Effector CD8-positive, alpha-beta T cell (primary cell): ENCODE measurements at places on chromosomes 2 and 18.

- DNase-seq, result no peak
Observed at GRCh38 chr2:33250417-33251029, 225.9 kb upstream of the RASGRP3 start.

- no peak for DNase-seq
Observed at GRCh38 chr18:39596221-39596620, 2030.6 kb upstream of the CELF4 start.

- DNase-seq, result no peak
Observed at GRCh38 chr2:238845583-238846377, 2.1 kb upstream of the TWIST2 start.

DNA sequence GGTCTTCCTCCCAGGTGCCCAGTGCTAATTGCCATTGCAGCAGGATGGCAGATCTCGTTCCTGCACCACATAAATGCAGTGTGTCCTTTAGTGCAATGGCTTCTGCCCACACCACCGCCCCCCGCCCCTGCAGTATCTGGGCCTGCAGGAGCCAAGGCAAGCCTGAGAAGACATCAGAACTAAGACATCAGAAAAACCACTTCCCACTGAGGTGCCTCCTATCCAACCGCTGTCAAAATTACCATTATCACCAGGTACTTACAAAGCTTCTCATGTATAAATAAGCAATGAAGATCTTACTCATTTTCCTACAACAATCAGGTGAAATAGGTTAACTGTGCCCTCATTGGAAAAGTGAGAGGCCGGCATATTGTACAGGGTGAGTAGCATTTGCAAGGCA lies 228.8 kb downstream of the FBXO15 start:
- no peak for DNase-seq

GRCh38 chr2:112161431-112162145 lies 23.4 kb downstream of the FBLN7 start:
- no peak for DNase-seq

DNA sequence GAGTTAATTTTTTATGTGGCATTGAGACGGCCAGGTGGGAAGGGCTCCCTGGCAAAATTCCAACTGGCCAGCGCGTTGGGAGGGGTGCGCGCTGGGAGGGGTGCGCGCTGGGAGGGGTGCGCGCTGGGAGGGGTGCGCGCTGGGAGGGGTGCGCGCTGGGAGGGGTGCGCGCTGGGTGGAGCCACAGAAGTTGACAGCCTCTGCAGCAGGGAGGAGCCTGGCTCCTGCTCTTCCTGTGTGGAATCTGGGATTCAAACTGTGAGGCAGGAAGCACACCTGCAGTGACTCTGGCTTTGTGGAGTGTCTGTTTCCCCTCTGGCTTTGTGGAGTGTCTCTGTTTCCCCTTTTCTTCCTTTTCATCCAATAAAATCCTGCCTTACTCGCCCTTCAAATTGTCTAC lies 147.9 kb upstream of the CBLN2 start:
- DNase-seq, result no peak

GRCh38 chr2:103667335-103667884 lies 905.6 kb downstream of the TMEM182 start:
- DNase-seq, result no peak

DNA sequence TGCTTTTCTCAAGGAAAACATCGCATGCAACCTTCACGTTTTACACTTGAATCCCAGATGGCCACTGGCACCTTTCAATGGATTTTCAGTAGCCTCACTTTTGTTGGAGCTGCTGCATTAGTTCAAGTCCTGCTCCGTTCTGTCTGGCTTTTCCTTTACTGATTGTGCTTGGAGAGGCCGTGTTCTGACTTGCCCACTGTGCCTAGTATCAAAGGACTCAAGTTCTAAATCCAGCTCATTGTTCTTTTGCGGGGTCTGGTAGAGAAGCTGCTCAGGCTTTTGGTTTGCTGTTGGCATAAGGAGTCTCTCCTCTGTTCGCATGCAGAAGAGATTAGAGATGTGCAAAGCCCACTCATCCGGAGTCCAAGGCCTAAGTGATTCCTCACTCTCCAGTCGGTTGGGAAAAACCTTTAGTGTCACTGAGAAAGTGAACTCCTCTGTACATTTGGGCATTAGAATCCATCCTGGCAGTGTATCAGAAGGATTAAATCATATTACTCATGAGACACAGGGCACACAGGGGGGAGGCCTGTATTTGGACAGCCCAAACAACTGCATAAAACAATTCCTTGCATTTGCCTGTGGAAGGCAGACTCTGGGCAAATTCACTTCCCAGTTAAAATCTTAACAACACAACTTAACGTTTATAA lies 69.7 kb downstream of the NCK2 start:
- DNase-seq, result no peak

- no peak for DNase-seq
Observed at GRCh38 chr2:99487906-99488305, 1.9 kb downstream of the REV1 start.

DNA sequence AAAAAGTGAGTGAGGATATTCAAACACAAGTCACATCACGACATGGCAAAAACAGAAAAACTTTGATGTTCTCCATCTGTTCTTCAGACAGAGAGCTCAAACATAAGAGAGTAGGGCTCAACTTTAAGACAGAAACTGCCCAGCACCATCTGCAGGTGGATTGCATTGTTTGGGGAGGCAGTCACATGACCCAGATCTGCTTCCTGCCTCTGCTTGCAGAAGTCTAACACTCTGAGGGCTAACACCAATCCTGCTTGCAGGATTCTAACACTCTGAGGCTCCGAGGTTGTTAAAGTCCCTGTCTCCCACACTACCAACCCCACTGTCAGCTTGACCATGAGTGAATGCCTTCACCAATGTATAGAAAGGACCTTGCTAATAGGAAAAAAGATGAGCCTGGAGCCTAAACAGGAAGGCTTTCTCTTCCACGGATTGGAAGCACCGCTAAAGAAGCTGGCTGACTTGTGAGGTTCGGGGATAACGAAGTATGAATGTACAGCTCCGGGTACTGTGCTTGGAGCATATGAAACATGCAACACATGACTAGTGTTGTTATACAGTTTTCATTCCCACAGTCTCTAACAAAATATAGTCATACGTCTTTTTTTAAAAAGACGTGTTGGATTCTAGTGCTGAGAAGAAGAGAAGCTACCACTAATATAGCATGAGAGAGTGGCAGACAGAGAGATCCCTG lies 176.6 kb upstream of the CREB1 start:
- DNase-seq, result no peak

DNA sequence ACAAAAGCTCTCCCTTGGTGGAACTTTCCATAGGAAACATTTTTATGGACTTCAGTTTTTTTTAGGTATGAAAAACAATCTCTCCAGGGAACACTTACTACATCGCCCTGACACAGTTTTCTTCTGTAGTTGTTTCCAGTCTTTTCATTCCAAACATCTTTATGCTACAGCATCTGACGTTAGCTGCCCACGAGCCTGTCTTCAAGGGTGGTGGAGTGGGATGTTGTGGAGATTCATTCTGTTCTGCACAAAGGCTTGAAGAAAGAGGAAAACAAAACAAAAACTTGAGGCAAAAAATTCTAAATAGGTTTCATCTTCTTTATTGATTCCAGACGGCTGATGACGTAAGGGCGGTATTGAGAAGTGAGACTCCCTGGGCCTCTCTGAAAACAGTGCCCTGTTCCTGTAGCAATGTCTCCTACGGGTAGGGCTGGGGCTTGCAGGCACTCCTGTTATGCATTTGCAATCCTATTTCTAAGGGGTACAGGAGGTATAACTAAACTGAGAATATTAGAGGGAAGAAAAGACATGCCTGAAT lies 375.0 kb downstream of the RNF144A start:
- DNase-seq, result no peak

DNA sequence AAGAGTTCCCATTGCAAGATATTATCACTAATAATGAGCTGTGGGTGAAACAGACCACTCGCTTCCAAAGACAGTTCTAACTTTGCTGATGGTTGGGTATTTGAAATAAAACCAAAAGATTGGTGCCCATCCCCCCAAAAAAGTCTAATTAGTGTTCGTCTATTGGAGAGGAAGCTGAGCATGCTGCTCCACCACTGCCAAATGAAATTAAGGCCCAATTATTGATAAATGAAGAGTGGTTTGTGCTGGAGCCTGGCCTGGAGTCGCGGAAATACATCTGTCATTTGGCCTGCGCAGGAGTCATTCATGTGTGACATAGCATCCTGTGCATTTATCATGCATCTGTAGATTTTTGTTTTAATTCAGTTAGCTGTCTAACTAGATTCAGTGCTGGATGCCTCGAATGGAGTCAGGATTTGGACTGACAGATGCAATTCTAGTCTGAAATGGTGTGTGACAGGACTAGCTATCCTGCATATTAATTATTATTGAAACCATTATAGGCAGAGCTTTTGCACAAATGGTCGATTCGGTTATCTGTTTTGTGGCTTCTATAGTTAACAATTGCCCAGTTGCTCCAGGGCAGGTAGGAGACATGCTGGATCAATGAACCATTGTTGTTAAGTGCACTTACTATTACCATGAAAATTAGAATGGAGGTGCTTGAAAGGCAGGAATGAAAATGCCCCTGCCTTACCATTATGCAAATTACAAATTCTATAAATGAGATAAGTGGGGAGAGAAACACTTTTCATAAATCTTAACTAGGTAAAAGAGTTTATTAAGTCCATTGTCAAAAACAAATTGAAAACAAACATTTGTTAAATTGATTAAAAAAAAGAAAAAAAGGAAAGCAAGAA lies 450.4 kb upstream of the TCF4 start:
- DNase-seq, result no peak

DNA sequence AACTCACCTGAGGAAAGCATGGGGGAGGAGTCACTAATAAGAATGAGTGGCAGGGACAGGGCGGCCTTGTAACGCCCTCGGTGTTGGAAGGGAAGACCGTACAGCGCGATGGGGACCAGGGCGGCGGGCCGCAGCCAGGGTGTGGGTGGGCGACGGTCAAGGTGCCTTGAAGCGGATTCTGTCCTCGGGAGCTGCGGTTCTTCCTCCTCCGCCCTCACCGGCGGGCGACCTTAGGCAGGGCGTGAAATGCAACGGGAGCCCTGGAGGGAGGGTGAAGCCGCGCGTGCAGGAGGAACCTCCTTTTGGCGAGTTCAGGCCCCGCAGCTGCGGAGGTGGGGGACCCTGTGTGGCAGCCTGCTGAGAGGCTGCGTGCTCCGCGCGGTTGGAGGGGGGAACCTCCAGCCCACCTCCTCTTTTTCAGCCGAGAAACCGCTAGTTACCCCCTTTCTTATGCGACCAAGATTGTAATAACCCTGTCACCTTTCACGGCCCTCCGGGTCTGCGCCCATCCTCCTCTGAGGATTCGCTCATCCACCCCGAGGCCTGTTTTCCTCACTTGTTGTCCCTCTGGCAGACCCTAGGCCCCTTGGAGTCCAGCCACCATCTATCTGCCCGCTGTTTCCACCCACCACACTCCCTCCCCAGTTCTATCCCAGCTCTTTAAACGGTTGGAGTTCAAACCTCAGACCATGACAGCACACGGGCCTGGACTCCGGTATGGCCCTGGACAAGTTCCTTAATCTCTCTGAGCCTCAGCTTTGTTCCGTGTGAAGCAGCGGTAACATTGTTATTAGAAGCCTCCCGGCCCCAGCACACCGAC lies 823 bp upstream of the RNU2-63P start:
- peak; percentile 52 for DNase-seq

DNA sequence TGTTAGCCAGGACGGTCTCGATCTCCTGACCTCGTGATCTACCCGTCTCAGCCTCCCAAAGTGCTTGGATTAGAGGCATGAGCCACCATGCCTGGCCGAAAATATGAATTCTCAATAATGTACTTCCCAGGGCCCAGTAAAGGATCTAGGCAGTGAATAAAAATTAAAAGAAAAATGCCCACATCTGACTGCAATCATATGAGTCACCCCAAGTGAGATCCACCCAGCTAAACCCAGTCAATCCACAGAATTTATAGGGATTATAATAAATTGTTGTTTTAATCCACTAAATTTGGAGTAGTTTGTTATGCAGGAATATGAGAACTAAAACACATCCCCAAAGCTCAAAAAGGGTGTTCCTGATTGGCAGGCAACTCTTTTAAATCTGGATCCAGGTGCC lies 93.5 kb upstream of the STK39 start:
- DNase-seq, result no peak

- DNase-seq, result no peak
Observed at GRCh38 chr2:207064128-207064690, 101.5 kb downstream of the KLF7 start.

- no peak for DNase-seq
Observed at GRCh38 chr18:11259469-11260150, 110.2 kb upstream of the PIEZO2 start.

GRCh38 chr2:9652898-9653479 lies 22.2 kb upstream of the YWHAQ start:
- no peak for DNase-seq

- no peak for DNase-seq
Observed at GRCh38 chr2:173658946-173659371, 304.3 kb downstream of the CDCA7 start.

GRCh38 chr2:241997017-241997416 lies 127.5 kb downstream of the RTP5 start:
- no peak for DNase-seq

GRCh38 chr18:10420561-10421352 lies 33.7 kb upstream of the APCDD1 start:
- DNase-seq, result no peak

DNA sequence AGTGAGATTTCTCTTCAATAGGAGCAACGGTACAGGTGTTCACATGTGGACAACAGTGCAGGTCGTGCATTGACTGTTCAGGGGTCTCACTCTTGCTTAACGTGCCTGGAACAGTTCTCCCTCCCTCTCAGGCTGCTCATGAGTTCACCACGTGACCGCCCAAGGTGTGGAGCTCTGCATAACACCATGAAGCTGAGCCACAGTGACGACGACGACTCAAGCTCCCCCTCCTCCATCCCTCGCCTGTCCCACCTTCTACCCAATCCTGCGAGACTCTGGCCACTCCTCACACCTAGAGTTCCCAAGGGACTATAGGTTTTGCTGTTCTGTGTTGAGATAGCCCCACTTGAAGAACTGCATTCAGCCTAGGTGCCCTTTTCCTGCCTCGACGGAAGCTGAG lies 42.8 kb downstream of the STK25 start:
- DNase-seq, result no peak

DNA sequence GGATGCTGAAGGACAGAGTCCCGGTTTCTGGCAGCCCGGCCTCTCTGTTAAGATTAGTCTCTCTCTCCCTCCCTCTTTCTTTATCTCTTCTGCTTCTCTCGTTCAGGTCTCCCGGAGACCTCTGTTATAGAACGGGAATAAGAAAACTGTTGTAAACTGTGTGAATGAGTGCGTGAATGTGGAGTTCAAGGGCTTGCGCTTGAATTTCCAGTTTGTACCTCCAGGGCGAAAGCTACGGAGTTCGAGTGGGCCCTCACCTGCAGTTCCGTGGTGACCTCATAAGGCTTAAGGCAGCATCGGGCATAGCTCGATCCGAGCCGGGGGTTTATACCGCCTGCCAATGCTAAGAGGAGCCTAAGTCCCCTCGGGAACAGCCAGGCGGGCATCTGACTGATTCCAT lies 26.4 kb downstream of the SKA1 start:
- DNase-seq, result no peak

- DNase-seq, result no peak
Observed at GRCh38 chr2:239043326-239043725, 195.4 kb downstream of the TWIST2 start.

GRCh38 chr2:112959109-112959812 lies 18.5 kb upstream of the IL36G start:
- DNase-seq, result no peak
